ENCODE measurements at places on chromosomes 6 and 20. TPM values are rescaled to one million over a fixed set of nuclear protein-coding genes. Genes with fewer than 3 reads are reported as not detected.

Gene PPP1R10
- polyA plus RNA-seq = 37.0 TPM

Gene KIF25
- polyA plus RNA-seq = 0.99 TPM

Gene SYTL3
- polyA plus RNA-seq = 10.5 TPM

Gene WFDC12
- polyA plus RNA-seq = not detected

DNA sequence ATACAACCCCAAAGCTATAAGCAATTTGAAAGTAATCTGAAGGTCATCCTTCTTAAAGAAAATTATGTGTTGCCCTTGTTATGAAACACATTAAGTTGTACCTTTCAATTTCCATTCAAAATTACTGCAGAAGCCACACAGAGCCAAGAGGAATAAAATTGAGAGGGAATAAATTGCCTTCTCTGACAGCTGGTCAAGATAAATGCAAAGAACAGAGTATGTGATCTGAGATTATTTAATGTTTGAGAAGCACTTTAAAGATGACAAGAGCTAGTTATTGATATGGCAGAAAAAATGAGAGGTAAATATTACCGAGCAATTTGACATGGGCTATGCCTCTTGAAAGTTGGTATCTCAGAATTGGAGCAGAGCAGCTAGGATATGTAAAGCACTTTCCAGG lies 61.6 kb downstream of the TRDN start:
- DNase-seq = no peak

Gene WFDC5
- polyA plus RNA-seq = not detected

Gene PROKR2
- not detected for polyA plus RNA-seq

GRCh38 chr20:50577175-50578018 lies 67.2 kb downstream of the PTPN1 start:
- no peak for DNase-seq

Gene BPIFA1
- polyA plus RNA-seq = not detected

DNA sequence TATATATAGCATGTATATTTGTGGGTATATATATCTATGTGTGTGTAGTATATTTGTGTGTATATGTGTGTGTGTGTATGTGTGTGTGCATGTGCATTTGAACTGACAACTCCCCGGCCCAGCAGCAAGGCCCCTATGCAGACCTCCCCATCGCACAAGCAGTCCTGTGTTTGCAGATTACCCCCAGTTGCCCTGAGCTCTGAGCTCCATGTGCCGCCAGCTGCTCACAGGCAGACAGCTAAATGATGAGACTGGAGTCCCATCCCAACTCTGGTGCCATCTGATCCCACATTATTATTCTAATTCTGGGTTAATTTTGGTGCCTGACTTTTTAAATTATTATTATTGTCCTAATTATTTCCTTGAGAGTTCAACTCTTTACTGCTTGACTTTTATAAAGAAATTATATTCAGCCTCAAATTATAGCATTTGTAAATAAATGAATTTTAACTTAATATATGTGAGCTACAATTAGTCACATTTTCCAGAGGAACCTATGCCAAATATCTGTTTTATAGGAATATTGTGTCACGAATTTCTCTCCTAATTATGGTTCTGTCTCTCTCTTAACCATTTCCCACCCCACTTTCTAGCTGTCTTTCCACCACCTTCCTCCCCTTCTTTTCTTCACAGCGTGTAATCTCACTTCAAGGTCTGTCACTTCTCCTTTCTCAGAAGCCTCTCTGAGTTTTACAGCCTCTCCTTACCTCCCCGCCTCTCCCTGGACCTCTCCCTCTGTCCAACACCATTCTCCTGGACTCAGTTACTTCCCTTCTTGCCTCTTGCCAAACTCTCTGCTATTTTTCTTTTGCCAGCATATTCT lies 90.6 kb upstream of the SYNDIG1 start:
- DNase-seq = no peak

DNA sequence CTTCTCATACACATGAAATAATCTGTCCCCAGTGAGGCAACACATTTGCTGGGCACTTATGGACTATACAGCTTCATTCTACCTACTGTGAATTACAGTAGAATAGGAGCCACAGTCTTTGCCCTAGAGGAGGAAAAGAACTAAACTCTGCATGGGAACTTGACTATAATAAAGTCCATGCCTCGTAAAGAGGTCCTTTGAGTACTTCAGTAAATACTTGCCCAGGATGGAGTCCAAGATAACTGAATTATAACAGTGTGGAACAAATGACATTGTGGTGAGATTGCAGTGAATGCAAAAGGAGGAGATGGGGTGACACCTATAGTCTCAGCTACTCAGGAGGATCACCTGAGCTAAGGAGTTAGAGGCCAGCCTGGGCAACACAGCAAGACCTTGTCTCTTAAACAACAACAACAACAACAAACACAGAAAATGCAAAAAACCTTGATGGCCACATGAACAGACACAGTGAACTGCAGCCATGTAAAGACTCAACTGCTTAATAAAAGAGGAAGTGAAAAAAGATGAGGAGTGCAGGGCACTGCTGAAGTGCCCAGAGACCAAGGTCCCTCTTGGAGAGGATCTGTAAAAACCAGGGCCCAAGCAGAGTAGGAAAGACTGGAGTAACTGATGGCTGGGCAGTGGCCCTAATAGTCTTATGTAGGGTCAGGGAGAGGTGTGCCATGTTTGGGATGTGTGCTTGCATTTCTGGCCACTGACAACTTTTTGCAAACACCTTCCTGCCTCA lies 3.7 kb downstream of the MRPS18A start:
- no peak for DNase-seq

DNA sequence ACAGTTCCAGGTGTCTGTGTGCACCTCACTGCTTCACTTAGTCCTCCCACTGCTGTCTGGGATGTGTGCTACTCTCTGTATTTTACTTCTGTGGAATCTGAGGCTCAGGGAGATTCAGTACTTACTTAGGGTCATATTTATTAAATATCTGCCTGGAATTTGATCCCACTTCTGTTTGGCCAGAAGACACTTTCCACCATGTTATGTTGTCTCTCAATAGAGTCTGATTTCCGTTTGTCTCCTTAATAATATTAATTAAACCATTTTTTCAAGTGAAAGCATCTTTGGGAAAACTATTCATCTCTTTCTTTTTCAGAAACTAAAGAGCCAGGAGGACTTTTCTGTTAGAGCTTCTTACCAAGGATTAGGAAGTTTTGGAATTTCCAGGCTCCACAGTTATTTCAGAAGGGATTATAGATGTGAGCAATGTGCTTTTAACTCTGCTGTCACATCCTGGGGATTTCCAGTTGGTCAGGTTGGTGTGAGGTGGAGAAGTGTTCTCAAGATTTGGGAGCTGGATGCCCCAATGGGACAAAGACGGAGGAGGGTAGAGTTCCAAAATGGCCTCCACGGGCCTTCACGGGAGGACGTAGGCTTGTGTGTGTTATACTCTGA lies 156.8 kb upstream of the RALGAPA2 start:
- DNase-seq = no peak

- no peak for DNase-seq
Measured at GRCh38 chr6:90471263-90471662, 115.6 kb downstream of the MAP3K7 start.

GRCh38 chr20:50348096-50348495 lies 157.5 kb downstream of the CEBPB start:
- DNase-seq = no peak

Gene HDAC2
- 146 TPM for polyA plus RNA-seq

GRCh38 chr6:121305957-121306607 lies 28.2 kb downstream of the TBC1D32 start:
- DNase-seq = no peak

Gene BMP6
- polyA plus RNA-seq = 1.1 TPM

GRCh38 chr6:109579361-109579760 lies 96.3 kb upstream of the ZBTB24 start:
- DNase-seq = no peak

- DNase-seq = peak; percentile 9
Measured at GRCh38 chr6:2917801-2918445, 14.8 kb upstream of the SERPINB9 start.

DNA sequence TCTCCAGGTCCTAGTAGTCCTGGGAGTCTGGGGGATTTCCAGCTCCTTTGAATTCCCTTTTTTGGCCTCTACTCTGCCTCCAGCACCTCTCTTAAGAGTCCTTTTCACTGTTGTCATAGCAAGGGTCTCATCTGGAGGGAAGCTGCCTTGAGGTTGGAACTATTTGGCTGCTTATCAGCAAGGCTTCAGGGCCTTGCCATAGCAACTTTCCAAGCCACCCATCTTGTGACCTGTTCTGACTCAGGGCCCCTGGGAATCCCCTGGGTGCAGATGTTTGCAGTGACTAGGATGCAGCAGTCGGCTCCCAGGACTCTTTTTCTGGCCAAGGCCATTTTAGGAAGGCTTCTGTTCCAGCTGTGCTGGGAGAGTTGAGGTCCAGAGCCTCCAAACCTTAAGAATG lies 12.4 kb downstream of the PKIG start:
- no peak for DNase-seq

Gene C6orf15
- not detected for polyA plus RNA-seq

Gene SLC22A2
- polyA plus RNA-seq = not detected

DNA sequence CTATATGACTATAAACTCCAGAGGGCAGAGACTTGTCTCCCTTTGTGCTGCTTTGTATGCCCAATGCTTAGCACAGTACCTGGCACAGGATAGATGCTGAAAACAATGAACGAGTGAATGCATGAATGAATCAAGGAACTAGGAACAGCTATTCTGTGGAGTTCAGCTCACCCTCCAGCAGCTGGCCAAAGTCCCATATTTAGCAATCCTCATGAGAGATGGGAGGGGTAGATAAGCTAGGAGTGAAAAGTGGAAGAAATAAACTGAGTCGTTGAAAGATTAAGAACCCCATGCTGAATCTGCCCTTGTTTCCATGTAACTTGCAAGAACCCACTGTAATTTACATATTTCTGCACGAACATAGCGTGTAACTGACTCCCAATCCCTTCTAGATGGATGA lies 106.5 kb downstream of the MAFB start:
- DNase-seq = no peak

Gene METTL24
- polyA plus RNA-seq = 0.23 TPM

DNA sequence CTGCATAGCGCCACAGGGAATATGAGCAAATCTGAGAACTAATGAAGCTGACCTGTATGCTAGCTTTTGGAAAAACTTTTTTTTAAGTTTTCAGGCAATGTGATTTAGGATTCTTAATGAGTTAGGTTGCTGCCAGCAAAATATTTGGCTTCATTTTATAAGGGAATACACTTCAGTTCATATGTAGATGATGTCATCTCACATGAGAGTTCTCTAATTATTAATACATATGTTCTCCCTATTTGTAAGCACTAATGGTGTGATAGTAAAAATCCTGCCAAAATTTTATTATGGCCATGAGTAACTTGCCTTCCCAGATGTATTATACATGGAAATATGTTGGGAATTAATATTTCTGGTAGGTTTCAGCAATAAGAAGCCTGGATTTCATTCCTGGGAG lies 573.8 kb downstream of the EPM2A start:
- peak; percentile 15 for DNase-seq

- no peak for DNase-seq
Measured at GRCh38 chr6:14881398-14881797, 364.5 kb upstream of the JARID2 start.

- no peak for DNase-seq
Measured at GRCh38 chr6:20366082-20366830, 35.4 kb upstream of the E2F3 start.

- DNase-seq = no peak
Measured at GRCh38 chr6:85360794-85361642, 88.9 kb upstream of the NT5E start.

DNA sequence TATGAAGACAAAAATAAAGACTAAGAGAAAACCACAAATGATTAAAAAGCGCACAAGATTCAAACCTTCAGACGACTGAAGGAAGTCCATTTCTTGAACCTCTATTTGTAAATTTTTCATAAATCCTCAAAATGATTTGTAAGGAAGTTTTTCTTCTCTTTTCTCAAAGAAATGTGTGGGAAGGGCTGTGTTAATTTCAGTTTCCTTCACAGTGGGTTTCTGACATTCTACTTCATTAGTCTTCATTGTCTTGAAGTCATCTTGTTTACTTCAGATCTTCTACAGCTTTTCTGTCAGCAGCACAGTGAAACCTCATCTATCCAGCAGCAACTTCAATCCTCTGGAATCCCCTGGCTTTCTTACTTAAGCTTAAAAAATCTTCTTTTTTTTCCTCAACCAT lies 87.6 kb upstream of the MYLIP start:
- DNase-seq = no peak

- no peak for DNase-seq
Measured at GRCh38 chr6:81995548-81996289, 243.2 kb upstream of the TENT5A start.

DNA sequence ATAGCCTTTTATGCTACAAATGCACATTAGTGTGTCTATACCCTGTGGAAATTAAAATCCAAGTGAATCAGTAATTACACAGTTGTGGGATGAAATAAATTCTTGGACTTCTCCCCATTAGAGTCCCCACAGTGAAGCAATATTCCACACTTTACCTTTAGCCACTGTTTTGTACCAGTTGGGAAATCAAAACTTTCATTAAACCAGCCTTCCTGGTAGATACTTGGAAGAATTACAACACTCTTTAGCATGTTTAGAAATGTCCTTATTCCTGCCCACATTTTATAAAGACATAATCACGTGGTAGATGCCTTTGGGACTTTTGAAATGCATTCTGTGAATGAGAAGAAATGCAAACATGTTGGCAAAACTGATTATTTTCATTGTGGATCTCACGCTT lies 49.0 kb upstream of the ANKEF1 start:
- DNase-seq = no peak

- DNase-seq = no peak
Measured at GRCh38 chr6:6912817-6913744, 194.7 kb upstream of the RREB1 start.

GRCh38 chr6:36967301-36967700 lies 12.8 kb downstream of the PI16 start:
- DNase-seq = no peak

Gene VNN1
- 0.14 TPM for polyA plus RNA-seq

DNA sequence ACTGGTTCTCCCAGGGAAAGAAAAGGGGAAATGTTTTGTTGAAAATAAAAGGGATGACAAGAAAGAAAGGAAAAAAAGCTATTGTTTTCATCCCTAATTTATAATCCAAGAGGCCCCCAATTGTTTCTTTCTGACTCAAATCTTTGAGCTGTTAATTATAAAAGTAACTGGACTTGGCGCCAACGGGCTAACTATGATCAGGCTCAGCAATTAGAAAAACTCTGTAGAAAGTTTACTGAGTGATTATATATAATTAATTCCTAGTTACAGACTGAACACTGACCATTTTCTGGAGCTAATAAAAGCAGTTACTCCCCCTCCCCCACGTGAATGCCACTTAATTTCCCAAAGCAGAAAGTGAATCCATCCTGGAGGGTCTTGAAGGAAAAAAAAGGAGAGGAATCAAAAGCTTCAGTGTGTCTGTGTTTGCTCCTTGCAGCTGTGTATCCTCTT lies 3.2 kb downstream of the ZMYND8 start:
- no peak for DNase-seq

Gene TRIM31
- not detected for polyA plus RNA-seq

GRCh38 chr6:100435299-100435698 lies 29.4 kb downstream of the SIM1 start:
- DNase-seq = no peak

- DNase-seq = no peak
Measured at GRCh38 chr6:109949281-109950065, 28.6 kb upstream of the GPR6 start.

Gene TSPO2
- polyA plus RNA-seq = 0.93 TPM
